ENCODE measurements at places on chromosomes 1 and 21.

DNA sequence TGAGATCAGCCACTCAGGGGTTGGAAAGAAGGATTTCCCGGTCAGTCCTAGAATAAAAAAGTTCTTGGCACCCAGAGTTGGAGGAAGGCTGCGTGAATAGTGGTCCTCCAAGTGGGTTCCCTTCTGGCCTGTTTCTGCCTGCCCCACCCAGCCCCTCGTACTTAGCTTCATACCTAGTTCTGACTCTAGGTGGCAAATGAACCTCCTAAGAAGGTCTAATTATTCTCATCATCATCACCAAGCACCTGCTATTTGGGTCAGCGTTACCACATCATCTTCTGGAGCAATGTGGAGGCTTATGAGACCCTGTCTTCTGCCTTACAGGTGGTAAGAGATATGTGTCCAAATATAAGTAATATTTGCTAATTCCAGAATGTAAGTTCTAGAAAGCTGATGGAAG is 35.9 kb upstream of the NFASC start:
- no peak for DNase-seq

DNA sequence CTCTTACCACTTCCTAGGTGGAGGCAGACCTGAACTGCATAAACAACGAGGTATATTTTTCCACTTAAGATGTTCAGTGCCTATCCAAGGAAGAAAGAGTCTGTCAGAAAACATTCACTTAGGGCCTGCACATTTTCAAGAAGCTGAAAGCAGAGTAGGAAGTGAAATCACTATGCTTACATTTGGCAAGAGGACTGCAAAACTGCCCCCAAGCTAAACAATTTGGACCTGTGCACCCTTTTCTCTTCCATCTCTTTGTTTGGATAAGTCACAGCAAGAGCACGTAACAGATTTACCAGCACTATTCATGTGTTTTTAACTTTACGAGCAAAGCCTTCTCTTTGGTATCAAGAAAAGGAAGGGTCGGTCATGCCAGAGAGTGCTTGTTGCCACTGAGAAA is 13.2 kb upstream of the BEND5 start:
- no peak for DNase-seq

DNA sequence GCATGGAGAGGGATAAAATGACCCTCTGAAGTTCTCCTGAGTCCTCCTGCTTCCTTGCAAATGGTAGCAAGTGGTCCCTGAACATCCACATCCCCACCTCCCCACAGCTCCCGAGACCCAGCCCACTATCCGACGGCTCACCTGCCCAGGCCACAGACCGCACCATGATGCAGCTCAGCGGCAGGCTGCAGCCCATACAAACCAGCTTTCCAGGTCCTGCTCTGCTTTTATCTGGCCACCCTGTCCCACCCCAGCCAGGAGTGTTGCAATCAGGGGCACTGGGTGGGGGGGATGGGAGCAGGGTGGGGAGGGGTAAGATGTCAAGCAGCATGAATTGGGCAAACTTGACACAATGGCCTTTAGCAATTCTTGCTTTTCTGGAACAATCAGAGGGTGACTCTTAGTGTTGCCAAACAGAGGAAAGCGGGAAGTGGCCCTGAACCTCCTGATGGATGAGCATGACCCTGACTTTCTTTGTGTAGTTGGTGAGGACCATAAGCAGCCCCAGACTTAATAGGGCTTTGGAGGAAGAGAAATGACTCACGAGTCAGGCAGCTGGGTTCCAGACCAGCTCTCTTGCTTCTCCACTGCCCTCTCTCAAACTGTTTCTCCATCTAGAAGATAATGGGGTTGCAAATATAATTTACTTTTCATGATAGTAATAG is at the start of gene CHIT1:
Gene CHIT1, minus strand, starts transcription at position 203 of the 665 bp plus-strand sequence. Its CDS starts 37 bp downstream, at position 166.
- no peak for DNase-seq

DNA sequence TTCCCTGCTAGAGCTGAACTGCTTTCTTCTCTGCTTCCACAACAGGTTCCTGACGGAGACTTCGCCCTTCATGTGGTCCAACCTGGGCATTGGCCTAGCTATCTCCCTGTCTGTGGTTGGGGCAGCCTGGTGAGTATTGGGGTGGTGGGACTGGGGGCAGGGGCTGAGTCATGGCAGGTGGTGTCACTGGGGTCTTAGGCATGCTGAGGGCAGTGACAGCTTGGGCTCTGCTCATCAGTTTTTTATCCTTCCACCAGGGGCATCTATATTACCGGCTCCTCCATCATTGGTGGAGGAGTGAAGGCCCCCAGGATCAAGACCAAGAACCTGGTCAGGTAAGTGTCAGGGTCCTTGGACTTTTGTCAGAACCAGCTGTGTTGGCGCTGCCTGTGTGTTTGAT is 1.3 kb downstream of the ATP6V0B start:
- DNase-seq = no peak

GRCh38 chr1:93707956-93708355 is 26.3 kb upstream of the BCAR3 start:
- DNase-seq = peak; percentile 37

DNA sequence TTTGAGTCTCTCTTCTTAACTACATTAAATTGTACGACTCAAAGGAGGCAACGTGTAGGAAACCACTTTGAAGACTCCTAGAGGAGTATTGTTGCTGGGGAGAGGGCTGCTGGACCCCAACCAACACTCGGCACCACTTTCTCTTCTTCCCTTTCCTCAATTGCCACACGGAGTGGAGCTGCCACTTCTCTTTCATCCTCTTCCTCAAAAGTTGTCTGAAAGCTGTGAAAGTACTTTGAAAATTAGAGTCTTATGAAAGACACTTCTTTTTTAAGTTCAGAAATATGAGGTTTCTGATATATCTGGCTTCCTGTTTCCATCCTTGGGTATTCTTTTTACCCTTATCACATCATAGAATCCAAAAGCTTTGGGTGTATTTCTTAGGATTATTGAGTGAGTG is 59.5 kb downstream of the MRPS6 start:
- no peak for DNase-seq

- DNase-seq = no peak
Measured at GRCh38 chr1:7076572-7076971, 291.3 kb downstream of the CAMTA1 start.

- no peak for DNase-seq
Measured at GRCh38 chr1:88237058-88237457, 447.0 kb upstream of the PKN2 start.

DNA sequence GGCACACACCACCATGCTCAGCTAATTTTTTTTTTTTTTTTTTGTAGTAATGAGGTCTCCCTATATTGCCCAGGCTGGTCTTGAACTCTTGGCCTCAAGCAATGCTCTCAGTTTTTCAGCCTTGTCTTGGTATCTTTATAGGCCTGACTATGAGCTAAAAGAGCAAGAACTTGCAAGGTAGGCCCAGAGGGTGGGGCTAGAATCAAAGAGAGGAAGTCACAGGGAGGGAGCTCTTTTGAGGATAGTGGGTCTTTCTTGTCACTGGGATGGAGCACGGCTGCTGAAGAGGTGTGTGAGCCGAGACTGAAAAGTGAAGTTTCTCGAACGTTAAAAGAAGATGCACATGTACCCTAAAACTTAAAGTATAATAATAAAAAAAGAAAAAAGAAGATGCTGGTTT is 260.0 kb upstream of the BEND5 start:
- DNase-seq = no peak
